ENCODE measurements at places on chromosomes 6 and 20. TPM values are rescaled to one million over a fixed set of nuclear protein-coding genes. Genes with fewer than 3 reads are reported as not detected.

DNA sequence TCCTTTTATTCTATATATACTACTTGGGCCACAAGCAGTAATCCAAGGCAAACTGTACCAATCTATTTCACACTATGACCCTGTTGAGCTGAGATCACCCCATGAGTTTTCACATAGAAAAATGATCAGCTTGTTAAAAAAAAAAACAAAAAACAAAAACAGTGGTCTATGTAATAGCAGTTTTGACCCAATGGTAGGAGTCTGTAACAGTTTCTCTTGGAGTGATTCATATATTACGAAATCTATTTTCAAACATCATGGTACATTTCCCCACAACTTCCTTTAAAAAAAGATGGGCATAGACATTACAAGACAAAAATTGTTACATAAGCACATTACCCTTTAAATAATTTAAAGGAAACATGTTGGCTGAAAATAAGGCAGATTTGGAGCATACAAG, 78.1 kb downstream of the PRSS35 start:
- peak; percentile 74 for DNase-seq

- no peak for DNase-seq
Measured at GRCh38 chr6:296151-297122, 4.2 kb downstream of the DUSP22 start.

DNA sequence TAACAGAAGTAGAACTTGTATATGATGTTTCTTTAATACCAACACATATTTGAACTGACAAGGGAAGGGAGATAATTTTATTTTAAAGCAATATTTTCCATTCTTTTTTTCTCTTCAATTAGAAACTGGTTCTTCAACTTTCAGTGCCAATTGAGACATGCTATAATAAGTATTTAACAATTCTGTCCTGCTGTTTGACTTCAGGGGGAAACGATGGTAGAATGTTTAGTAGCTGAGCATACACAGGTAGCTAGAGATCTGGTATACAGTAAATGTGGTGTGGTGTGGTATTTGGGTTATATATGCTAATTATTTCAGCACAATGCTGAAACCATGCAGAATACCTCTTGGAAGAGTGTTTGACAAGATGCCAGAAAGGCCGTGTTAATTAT, 156.9 kb downstream of the ARID1B start:
- DNase-seq, result no peak

DNA sequence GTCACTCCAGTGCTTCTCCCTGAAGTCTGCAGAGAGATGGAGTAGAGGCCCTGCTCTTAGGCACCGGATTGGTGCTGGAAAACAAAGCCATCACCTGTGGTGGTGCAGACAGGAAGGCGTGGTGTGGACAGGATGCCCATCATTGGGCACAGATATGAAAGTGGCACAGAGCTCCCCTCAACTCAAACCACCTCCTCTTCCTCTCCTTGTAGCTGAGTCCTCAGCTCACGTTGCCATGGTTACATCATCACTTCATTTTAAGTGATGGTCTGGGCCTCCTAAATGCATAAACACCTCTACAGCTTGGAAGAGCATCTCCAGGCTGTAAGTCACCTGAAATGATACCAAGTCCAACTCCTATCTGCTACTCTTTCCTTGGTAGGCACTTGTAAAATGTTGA, 8.0 kb upstream of the RTF2 start:
- no peak for DNase-seq

- DNase-seq, result peak; percentile 93
Measured at GRCh38 chr6:56772737-56773184, 130.1 kb upstream of the DST start.

DNA sequence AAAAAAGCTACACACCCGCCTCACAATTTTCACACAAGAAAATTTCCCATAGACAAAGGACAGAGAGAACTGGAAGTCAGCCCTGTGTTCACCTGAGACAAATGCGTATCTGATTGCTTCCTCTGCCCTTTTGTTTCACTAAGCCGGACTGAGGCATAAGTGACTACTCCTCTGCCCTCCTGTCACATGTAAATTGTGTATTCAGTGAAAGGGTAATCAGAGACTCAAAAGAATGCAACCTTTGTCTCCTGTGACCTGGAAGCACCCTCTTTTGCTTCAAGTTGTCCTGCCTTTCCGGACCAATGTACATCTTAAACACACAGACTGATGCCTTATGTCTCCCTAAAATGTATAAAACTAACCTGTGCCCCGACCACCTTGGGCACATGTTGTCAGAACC, 483.8 kb upstream of the EYS start:
- no peak for DNase-seq

GRCh38 chr6:168274037-168274952, 45.3 kb downstream of the DACT2 start:
- peak; percentile 90 for DNase-seq

DNA sequence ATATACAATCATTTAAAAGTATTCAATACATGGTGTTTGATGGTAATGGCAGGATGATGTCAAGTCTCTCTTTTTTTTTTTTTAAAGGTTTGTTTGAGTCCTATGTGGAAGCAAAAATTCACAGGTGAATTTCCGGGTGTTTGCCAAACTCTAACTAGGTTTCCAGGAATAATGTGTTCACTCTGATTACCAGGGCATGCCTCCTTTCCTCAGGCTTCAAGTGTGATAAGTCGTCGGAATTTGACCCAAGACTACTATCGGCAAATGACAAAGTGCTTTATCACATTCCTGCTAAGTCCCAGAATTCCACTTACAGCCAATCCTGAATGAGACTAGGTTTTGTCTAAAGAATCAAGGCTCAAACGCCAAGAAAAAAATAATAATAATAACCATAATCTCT, 7.3 kb downstream of the OARD1 start:
- peak; percentile 46 for DNase-seq

GRCh38 chr6:168370310-168370991, 50.9 kb upstream of the DACT2 start:
- DNase-seq, result no peak

GRCh38 chr6:113104541-113104940, 752.6 kb upstream of the MARCKS start:
- peak; percentile 83 for DNase-seq

DNA sequence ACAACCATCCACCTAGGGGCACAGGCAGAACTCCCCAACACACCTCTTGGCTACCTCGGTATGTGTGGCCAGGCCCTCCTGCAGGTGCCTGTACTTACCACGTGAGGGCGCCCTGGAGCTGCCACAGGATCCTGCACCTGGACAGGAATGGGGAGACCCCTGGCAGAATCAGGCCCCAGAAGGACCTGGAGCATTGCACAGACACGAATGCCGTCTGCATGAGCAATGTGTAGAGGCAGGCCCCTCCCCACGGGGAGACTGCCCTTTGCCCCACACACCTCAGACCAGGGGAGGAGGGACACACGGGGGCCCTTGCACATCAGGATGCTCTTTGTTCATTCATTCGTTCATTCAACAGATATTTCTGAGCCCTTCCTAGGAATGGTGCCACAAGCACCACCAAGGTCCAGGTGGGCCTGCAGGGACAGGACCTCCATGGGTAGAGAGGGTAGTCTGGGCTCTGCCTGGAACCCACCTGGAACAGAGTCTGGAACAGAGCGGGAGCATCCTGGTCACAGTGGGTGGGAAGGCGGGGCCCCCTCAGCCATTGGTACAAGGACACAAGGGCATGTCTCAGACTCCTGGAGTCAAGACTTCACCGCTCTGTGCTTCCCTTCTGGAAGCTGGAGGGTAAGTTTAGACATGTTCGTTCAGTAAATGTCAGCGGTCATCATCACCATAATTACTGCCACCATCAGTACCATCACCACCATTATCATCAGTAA, 32.3 kb downstream of the YTHDF1 start:
- peak; percentile 7 for DNase-seq

- DNase-seq, result no peak
Measured at GRCh38 chr6:169675011-169675410, 26.8 kb downstream of the WDR27 start.

DNA sequence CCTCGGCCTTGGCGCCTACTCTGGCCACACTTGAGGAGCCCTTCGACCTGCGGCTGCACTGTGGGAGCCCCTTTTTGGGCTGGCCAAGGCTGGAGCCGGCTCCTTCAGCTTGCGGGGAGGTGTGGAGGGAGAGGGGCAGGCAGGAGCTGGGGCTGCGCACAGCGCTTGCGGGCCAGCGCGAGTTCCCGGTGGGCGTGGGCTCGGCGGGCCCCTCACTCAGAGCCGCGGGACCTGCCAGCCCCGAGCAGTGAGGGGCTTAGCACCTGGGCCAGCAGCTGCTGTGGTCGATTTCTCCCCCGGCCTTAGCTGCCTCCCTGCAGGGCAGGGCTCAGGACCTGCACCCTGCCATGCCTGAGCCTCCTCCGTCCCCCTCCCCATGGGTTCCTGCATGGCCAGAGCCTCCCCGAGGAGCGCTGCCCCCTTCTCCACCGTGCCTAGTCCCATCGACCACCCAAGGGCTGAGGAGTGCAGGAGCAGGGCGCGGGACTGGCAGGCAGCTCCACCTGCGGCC, 136.8 kb downstream of the EPHA7 start:
- no peak for DNase-seq

DNA sequence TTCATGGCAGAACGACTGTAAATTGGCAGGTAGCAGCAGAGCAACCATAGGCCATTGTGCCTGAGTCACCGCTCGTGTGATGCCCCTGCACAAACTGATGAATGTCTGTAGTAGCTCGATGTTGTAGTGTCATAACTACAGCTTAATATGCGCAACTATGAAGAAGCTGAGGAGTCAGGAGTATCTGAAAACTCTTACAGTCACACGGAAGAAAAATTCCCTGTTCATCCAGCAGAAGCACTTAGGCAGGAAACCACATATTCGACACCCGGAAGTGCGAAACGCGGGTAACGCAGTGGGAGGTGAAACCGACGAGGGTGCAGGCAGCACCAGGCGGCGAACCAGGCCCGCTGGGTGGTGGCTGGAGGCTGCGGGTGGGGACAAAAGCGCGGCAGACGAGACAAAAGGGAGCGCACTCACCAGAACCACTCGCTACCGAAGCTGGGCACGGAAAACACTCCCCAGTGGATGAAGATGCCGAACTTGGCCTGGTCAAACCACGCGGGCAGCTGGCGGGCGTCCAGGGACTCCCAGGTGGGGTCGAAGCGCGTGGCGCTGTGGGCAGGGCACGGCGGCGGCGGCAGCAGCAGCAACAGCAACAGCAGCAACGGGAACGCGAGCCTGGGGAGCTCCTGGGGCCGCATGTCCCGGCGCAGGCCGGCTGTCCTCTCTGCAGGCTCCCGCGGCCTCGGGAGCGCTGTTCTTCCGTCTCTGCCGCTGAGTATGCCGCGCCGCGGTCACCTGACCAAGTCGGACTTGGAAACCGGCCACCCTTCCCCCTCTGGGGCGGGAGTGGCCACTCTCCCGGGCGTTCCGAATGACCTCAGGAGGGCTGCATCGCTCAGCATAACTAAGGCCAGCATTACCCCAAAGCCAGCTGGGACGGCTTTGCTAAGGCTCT, at the start of gene FUCA2:
Gene FUCA2 (minus strand): TSS at position 730 of the 901 bp plus-strand sequence. CDS start 86 bp downstream, at position 644.
- DNase-seq, result peak; percentile 66

GRCh38 chr6:31010393-31011060, at the start of gene MUC22:
Gene MUC22, plus strand, starts transcription at chr6:31010474. Its CDS starts 233 bp downstream, at chr6:31010707.
- DNase-seq, result peak; percentile 84

- DNase-seq, result no peak
Measured at GRCh38 chr20:60294632-60295031, 336.4 kb downstream of the CDH26 start.

DNA sequence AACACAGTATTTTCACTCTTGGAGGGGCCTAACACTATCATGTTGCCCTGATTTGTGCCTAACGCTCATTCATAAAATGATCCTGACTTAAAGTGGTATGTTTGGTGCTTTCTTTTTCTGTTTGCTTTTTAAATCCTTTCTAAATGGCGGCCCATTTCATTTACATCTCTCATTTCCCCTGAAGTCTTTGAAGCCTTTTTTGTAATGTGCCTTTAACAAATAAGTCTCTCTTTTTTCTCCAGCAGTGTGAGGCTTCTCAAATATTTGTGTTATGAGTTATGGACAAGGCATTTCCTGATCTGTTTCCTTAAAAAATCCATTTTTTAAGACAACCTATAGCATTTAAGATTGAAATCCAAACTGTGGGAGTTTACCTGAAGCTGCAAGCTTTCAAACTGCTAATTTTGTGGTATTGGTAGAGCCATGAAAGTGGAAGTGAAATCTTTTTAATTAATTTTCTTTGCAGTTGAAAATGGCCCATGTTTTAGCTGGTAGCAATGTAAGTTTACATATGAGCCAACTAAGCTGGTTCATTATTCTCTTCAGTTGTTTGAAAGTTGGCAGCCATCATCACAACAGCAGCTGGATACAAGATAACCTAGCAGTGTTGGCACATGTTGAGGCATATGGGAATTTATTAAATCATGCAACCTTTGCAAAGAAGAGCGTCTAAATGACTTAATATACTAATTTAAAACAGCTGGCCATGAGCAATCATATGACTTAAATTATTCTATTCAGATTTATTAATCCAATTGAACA, 469.7 kb downstream of the CDKAL1 start:
- DNase-seq, result no peak

DNA sequence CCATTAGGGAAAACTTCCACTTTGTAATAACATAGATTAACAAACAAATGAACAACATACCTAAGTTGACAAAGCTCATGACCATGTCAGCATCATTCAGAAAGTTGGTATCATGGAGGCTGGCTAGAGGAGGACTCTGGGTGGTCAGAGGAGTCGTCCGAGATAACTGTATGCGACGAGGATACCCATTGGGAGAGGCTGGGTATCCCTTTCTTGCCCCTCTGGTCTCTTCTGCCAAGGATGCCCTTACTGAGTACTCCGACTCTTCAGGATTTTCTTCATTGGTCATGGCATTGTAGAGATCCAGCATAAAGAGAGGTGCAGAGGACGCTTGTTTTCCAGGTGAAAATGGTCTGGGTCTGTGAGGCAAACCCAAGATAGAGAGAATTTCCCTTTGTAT, 1.1 kb downstream of the BMP5 start:
- no peak for DNase-seq

DNA sequence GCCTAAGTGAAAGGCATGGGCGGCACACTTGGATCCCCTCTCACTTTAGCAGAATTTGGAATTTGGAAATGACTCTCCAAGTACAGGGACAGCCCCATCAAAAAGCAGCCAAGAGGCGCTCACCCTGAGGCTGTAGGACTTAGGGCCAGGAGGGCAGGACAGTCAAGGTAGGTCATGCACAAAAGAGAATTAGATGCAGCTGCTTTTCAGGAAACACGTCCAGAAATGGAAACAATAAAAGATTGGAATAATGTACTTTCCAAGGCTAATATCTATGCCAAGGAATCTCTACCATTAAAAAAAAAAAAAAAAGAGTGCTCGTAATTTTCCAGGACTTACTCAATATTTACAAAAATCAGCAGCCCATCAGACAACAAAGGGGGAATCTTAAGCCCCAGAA, 19.9 kb downstream of the PREP start:
- no peak for DNase-seq

DNA sequence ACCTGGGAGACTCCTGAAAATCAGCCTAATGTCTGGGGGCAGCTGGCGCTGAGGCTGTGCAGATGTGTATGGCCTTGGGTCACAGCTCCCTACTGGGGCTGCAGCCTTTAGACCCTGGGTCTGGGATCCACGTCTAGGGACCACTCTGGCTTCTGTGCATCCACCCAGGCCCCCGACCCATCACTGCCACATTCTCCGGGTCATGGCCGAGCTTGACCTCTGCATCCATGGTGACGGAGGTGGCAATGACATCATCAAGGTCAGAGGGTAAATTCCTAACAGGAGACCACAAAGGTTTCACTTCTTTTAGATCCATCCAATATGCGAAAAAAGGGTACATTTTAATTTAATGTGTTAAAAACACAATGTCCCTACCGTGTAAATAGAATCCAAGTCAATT, 14.5 kb upstream of the PCMTD2 start:
- DNase-seq, result no peak

KCNB1 gene
- total RNA-seq, result under 0.01 TPM

FAM209A gene
- total RNA-seq, result not detected

SLC44A4 gene
- total RNA-seq, result 26.6 TPM

CCN5 gene
- total RNA-seq, result 0.10 TPM

SLC12A5 gene
- 0.17 TPM for total RNA-seq

FRMD1 gene
- total RNA-seq, result not detected

RTEL1 gene
- 8.0 TPM for total RNA-seq

All from renal cortical epithelial cell (primary cell).